Dermis microvascular lymphatic vessel endothelial cell (primary cell): ENCODE measurements at places on chromosomes 6 and 20. TPM values are rescaled to one million over a fixed set of nuclear protein-coding genes. Genes with fewer than 3 reads are reported as not detected.

Gene DEFB118
- not detected in 2 replicates for total RNA-seq

Gene SYNJ2
- 22.6 and 24.7 TPM in 2 replicates for total RNA-seq

Gene LY6G6D
- total RNA-seq = not detected in 2 replicates

DNA sequence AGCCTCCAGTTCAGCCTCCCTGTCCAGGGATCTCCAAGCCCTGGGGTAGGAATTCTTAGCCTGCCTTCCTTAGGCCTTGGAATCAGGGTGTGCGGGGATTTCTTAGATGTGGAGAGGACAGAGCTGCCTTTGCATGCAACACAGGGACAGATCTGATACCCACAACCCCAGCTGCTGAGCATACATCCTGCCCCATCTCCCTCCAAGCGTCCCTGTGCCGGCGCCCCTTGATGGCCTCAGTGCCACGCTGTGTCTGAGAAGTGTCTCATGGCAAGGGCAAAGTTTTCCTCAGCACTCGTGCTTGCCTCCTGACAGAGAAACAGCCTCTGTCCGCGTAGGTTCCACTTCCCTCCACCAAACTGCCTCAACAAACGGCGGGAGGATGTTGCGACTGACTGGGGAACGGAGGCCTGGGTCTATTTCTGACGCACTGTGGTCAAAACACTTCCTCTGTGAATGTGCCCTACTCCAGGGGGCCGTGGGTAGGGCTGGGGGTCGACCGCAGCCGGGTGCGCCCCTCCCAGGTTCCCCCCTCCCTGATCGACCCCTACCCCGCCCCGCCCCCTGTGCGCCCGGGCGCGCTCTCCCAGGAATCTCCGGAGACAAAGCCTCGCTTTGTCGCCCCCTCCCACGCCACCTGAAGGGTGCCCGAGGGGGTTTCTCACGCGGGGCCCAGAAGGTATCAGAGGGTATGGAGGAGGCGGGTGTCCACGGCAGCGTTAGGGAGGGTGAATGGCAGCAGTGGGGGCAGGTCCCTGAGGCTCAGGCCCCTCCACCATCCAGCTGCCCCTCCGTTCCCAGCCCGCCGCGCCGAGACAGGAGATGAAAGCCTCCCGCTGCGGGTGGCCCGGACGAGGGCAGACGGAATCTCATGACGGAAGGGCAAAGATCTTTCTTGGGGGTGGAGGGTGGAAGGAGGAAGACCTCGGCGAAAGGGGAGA is 806 bp downstream of the MICAL1 start:
- DNase-seq = no peak

DNA sequence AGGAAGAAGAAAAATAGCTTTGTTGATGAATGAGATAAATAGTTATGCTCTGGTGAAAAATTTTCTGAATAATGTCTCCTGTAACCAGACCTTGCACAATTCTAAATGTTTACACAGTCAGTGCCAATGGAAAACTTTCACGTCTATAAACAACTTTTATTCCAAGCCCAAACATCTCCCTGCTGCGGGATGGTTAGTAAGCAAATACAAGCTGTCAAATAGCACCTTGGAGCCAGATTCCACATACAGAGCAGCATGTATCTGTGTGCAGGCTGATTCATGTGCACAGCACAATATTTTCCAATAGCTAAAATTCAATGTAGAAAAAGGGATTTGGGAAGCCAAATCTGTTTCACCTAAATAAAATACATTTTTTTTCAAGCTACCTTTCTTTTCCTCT is 813.3 kb downstream of the HACE1 start:
- no peak for DNase-seq

DNA sequence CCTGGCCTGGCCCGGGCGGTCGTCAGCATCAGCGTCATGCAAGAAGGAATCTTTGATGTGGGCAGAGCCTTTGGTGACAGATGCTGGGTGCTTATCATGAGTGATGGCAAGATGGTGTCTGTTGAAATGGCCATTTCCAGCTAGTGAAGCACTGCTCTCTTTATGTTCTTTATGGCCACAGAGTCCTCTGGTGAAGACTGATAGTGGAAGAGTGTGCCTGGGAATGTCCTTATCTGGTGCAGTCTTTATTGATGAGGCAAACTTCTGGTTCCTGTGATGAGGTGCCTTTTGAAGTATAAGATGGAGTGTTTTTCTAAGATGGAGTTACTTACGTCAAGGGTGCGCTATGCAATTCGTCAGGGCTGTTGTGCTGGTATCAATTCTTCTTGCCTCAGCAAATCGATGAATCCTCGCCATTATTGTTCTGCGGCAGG is 22.6 kb upstream of the CCR6 start:
- no peak for DNase-seq

GRCh38 chr6:141956046-141956761 is 176.5 kb upstream of the GJE1 start:
- DNase-seq = peak; percentile 51

- DNase-seq = no peak
These were observed 1349.1 kb upstream of the ADGRB3 start for GRCh38 chr6:67285770-67286495.

DNA sequence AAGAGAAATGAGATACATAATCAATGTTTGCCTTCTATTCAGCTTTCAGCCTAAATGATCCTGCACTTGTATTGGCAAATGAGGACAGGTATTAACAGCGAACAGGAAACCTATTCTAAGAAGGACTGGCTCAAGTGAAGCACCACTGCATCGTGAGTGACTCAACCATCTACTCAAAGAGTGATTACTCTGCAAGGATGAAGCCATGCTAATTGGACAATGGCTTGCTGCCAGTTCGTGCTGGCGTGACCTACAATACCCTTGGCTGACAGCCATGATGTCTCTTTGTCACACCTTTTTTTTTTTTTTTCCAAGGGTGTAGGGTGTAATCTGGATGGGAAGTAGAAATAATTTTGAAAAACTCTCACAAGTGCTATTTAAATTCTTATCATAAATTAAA is 104.9 kb downstream of the GJA10 start:
- DNase-seq = no peak

GRCh38 chr20:4260102-4260501 is 244.7 kb upstream of the RNF24 start:
- peak; percentile 47 for DNase-seq

DNA sequence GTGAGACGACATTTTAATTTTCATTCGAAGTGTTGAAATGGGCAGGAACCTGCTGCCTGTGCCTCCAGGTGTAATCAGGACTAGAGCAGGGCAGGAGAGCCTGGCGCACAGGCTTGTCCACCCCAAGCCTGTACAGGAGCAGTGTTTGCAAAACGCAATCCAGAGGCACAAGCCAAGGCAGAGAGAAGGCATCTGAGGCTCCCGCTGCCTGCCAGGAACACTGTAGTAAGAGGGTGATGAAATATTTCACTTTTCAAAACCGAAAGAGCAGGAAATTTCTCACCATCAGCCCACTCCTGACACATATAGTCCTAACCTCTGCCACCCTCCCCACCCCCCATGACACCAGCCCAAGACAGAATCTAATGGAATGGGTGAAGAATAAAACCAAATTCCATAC is 132.5 kb downstream of the RTN4IP1 start:
- no peak for DNase-seq

GRCh38 chr6:26198722-26199056 is 111.5 kb downstream of the HFE start:
- DNase-seq = no peak

GRCh38 chr6:160750276-160750689 is 48.2 kb downstream of the PLG start:
- DNase-seq = no peak

DNA sequence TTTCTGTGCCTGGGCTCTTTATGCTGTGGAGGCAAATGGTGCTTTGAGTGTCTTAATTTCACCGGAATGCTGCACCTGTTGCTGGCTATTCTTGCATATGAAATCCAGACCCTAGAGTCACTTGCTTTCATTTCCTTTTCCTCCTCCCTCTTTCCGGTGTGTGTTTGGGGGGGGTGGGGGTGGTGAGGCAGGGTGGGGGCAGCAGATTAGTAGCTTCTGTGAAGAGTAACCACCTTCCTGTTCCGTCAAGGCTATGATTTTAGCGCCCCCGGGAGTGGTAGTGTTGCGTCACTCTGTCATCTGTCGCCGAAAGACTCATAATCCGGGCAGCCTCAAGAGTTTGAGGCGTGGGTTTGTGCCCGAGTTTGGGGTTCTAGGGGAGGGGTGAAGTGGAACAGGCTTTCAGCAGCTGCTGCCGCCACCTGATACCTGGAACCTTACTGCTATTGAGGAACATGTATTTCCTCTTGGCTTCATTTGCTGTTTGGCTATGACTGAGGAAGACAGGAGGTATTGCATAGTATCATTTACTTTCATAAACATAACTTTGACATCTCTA is 49.1 kb downstream of the UTRN start:
- DNase-seq = no peak

DNA sequence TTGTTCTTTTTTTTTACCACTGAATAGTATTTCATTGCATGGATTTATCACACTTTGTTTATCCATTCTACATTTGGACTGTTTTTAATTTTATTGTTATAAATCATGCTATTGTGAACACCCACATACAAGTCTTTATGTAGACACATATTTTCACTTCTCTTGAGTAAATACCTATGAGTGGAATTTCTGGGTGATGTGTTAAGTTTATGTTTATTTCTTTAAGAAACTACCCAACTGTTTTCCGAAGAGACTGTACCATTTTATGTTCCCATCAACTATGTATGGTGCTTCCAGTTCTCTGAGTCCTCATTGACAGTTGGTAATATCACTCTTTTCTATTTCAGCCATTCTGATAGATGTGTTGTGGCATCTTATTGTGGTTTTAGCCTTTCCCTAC is 54.0 kb downstream of the RIN2 start:
- DNase-seq = no peak
